CD4-positive, alpha-beta memory T cell (primary cell): ENCODE measurements at places on chromosomes 2 and 18.

GRCh38 chr2:236393581-236393980 is 129.4 kb upstream of the ASB18 start:
- DNase-seq = no peak

DNA sequence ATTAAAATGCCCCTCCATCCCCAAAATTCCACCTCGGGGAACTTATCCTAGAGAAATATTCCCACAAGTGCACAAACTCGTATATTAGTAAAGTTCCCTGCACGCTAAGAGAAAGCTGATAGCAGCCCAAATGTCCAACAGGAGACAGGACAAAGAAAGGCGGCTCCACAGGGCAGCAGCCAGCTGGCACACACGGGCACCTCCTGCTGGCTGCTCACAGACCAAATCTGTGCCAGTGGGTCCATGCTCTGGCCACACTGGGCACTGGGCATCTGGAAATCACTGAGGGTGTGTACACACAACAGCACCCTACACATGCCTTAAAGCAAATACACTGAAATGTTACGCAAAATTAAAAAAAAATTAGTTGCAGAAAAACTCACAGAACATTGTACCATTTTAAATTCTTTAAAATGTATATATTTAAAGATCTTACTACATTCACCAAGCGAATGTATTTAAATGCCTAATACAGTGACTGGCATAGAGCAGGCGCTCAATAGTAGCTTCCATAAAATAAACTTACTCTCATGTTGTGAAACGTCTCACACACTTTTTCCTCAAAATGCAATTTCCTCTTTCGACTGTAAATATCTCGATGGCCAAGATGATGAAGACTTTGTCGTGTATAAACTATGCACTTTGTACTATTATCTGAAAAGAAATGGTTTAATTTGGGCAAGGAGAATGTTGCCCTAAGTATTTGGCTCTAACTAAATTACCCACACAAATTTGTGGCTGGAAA is 19.4 kb downstream of the ZNF516 start:
- DNase-seq = no peak

DNA sequence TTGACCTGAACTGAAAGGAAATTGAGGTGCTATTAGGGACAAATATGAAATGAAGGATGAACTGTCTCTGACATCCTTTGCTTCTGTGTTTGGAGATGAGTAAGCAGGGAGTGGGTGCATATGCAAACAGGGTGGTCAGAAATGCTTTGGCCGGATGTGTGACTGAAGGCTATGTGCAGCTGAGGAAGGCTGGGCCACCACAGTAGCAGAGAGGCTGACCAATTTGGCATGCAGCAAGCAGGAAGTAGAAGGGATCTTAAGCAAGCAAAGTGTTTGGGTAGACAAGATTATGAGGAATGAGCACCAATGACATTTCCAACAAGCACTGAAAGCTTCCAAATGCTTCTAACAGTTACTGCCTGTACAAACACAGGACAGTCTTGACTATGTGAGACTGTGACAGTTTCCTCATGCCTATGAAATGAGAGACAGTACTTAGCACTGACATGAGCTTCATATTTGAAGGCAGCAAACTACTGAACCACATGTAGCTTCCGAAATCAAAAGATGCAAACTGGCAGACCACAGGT is 3.3 kb upstream of the ACTR3 start:
- no peak for DNase-seq

DNA sequence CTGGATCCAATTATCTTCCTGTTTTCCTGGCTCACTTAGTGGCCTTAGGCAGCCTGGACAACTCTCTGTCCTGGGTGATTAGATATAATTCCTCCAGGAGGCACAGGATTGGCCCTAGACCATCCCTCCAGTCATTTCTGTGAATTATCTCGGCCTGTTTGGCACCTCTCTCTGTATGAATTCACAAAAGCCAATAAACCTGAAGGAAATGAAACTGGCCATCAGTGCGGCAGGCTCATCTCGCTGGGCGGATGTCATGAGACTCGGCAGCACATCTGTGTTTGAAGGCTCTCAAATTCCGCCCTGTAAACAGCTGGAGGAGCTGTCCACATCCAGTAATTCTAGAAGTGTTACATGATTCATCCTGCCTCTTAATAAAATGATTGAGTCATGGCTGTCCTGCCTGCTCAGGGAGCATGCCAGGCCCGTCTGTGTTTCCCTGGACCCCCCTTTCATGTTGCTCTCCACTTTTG is 38.6 kb downstream of the ACOXL start:
- DNase-seq = no peak

- DNase-seq = no peak
Observed at GRCh38 chr2:162301877-162302276, 16.6 kb downstream of the IFIH1 start.

- no peak for DNase-seq
Observed at GRCh38 chr2:232875256-232876121, 5.4 kb downstream of the SNORC start.
